ENCODE measurements at places on chromosomes 3 and 15.

DNA sequence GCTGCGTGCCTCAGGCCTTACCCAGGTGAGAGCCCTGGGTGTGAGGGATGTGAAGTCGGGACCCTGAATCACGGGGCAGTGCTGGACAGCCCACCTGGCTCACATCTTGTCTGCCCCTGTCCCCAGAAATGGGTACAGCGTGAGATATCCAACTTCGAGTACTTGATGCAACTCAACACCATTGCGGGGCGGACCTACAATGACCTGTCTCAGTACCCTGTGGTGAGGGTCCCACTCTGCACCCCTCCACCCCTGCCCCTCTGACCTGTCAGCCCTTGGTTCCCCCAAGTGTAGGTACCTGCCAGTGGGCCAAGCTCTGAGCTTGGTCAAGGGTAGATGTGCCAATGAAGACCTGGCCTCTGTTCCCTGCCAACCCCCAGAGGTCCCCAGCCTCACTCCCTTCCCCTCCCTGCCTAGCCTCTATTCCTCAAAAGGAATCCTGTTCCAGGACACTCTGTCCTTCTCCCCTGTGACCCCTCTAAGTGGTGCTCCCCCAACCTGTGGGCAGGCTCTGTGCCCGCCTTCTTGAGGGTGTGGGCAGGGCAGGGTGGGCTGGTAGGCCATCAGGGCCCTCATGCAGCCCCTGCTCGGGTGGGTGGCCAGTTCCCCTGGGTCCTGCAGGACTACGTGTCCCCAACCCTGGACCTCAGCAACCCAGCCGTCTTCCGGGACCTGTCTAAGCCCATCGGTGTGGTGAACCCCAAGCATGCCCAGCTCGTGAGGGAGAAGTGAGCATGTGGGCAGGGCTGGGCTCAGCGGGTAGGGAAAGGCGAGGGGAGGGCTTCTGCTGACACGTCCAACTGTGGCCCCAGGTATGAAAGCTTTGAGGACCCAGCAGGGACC, 25.1 kb downstream of the NBEAL2 start:
- DNase-seq: no peak

GRCh38 chr15:73539212-73540128, 93.7 kb downstream of the NPTN start:
- DNase-seq: no peak

- DNase-seq: no peak
Observed at GRCh38 chr15:62578546-62578945, 413.5 kb upstream of the C2CD4B start.

GRCh38 chr15:78259232-78259631, 5.1 kb upstream of the DNAJA4 start:
- no peak for DNase-seq

- DNase-seq: peak; percentile 59
Observed at GRCh38 chr15:96285305-96285704, 45.2 kb upstream of the NR2F2 start.

- DNase-seq: no peak
Observed at GRCh38 chr3:14803101-14803980, 15.4 kb upstream of the FGD5 start.

DNA sequence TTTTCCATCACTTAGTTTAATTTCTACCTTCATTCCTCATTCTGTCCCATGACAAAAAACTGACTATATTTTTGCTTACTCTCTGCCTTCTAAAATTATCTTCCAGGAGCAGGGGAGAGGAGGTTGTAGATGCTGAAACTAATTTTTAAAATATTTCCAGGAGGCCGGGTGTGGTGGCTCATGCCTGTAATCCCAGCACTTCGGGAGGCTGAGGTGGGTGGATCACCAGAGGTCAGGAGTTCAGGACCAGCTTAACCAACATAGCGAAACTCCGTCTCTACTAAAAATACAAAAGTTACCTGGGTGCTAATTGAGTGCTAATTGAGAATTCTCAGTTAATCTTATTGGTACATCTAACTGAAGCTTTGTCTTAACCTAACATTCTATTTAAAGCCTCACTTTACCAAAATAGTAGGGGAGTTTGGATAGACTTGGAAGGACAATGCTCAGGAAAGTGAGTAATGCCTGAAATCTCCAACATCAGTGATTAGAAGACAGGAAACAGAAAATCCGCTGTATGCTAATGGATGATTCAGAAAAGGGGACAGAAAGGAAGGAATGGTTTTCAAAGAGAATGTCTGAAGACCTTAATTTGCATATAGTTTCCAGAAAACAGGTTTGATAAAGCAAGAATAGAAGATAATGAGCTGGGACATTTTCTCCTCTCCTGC, 336.1 kb downstream of the GBE1 start:
- DNase-seq: no peak

- DNase-seq: peak; percentile 82
Observed at GRCh38 chr3:98980915-98981596, 79.6 kb upstream of the DCBLD2 start.

DNA sequence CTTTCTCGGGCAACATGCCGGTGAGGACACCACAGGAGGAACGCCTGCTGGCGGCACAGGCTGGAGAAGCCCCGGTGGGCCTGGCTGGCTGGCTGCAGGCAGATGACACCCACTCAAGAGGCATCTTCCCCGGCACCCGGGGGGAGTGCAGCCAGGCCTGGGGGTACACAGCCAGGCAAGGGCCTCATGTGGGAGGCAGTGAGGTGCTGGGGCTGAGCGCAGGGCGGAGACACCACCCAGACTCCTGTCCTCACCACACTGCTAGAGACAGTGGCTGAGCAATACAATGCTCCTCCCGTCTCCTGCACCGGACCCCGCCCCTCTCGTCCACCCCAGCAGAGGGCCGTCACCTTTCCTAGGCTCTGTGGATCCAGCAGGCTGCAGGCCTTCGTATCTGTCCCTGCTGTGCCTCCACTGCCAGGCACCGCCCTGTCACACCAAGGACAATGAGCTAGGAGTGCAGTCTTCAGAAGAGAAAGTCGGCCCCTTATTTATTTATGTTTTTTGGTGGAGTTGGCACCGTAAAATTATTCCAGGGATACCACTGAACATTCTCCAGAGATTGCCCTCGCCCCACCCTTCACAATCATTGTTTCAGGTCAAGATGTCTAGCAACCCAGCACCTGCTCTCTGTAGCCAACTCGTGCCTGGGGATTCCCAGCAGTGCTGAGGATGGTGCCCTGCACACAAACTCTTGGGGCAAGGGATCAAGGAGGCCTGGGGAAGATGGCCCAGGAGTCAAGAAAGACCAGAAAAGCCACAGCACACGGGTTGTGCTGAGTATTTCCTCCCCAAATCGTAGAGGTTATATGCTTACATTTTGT, 129.1 kb downstream of the ATP10A start:
- no peak for DNase-seq

DNA sequence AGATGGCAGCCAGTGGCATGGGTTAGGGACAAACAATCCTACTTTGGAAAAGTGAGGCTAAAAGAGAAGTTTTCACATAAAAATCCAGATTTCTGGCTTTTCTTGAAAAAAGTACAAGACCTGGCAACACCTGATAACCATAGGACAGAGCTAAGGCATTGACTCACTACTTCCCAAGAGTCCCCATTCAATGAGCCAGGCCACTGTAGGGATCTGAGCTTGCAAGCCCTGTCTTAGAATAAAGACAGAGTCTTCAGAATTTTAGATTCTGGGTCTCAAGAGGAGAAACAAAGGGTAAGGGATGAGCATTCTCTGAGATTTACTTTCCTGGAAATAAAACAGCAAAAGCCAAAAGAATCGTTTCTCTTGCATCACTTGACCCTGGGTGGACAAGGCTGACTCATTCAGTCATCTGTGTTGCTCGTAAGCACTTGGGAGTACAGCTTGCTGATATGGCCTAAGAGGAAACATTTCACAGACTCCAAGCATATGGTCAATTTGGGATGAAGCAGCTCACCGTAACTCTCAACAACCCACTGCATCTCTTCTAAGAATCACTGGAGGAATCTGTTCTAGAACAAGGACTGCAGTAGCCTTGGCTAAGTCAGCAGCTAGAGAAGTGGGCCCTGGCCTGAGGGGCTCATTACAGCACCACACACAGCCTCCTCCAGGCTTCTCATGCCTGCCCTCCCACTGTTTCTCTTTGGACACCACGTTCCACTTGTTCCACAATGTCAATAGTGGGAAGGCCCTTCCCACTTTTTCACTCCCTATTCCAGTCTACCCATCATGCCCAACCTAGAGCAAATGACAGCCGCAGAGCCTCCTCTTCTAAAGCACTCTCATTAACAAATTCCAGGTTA, 86.2 kb downstream of the RFTN1 start:
- peak; percentile 96 for DNase-seq

GRCh38 chr15:57609805-57610529, 18.3 kb downstream of the MYZAP start:
- peak; percentile 19 for DNase-seq

GRCh38 chr15:57540736-57541135, 51.0 kb upstream of the MYZAP start:
- no peak for DNase-seq

DNA sequence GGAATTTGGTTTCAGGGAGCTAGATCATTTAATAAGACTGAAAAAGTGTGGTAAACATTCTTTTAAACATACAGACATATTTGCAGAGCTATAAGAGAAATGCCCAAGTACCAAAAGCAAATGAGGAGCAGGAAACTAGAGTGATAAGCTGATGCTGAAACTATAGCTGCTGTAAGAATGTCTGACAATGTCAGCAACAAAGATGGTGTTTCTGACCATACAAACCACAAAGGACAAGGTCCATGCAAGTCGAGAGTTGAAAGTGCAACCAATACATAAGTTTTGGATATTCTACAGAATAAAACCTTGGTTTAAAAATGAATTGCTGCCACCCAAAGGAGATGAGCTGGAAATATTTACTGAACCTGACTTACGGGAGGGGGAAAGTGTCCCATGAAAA, 610.2 kb downstream of the TBL1XR1 start:
- no peak for DNase-seq

DNA sequence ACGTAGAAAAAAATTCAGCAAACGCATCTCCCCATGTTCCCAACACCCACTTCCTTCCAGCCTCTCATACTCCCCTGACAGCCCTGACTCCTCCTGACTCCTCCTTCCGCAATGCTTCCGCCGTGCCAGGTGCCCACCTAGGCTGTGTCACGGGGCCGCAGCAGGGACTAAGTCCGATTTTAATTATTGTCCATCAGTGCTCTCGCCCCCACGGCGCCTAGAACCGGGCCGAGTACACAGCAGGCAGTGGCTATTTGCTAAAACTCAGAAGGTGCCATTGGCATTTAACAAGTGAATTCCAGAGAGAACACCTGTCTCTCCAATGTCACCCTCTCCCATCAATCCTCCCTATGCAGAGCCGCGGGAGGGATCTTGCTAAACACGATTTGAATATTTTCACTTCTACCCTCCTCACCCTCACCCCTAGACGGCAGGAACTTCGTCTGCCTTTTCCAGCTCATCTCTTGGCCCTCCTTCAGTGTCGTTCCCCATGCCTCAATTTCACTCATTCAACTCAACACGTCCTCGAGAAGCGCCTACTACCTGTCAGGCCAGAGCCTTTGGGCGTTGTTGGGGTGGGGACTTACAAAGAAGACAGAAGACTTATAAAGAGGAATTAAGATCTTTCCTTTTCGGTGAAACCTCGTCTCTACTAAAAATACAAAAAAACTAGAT, 11.5 kb upstream of the SHF start:
- peak; percentile 55 for DNase-seq

DNA sequence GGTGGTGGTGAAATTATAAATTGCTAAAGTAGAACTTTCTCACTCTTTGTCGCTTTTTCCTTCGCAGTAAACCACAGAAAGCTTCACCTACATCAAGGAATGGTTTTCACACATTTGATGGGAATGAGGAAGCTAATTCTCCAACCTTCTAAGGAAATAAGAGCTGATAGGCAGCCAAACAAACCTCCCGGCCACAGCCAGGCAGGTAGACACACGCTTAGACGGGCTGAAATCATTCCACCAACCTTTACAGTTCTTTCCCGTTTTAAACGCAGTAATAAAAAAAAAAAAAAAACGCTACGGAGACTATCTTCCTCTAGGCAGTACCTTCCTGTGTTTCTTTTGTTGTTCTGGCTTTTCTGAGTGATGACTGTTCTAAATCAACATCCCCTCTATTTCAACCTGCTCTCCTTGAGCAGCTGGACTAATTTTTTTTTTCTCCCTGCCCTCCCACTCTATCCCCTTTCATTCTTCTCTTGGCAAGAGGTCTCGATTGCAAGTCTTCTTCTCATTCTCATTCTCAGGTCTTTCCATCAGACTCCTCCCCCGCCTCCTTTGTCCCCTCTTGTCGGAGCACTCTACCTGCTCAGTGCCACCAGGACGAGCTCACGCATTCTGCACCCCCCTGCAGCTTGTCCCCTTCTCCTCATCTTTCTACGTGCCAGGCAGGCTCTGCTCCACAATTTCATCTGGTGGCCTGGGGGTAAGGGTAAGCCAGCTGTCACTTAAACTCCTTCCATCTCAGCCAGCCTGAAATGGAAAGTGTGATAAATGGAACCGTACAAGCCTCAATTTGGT, 391.1 kb upstream of the MDFIC2 start:
- no peak for DNase-seq

DNA sequence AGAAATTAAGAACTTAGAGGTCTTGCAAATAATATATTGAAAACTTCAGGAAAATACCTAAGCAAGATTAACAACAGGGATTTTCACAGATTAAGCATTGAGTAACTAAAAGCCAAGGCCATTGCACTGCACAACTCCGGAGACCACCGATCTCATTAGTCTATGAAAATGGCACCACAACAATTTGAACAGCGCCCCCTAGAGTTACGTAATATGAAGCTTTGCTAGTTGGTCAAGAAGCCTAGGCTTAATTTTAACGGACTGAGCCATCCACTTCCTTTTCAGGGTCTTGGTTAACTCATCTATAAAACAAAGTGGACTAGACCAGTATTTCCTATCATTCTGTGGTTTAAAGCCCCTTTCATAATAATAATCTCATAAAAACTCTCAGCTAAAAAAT, 24.8 kb downstream of the TMEM212 start:
- DNase-seq: no peak

DNA sequence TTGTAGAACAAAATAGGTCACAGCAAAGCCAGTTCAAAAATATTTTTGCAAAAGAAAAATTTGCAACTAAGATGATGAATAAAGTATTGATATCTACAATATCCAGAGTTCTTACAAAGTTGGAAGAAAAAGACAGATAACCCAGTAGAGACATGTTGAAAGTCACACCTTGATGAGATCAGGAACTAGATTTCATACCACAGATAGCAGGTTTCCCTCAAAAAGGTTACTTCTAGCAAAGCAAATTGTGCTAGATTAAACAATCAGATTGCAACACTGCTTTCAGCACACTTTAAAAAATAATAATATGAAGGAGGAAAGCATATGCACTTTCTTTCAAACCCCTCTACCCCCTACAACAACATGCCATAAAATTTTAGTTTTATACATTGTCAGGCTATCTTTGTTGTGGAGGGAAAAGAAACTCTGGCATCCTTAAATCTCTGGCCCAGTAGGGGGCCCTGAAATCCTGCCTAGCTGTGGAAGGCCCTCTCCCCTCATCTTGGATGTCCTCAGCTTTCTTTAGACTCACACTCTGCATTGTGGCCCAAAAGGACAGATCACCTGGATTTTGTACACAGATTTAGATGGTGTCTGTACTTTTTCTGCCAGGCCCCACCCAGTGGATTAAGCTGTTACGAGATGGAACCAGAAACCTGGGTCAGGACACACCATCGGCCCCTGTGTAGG, 50.9 kb downstream of the CCR3 start:
- DNase-seq: no peak
